ENCODE measurements at places on chromosomes 4 and X.

DNA sequence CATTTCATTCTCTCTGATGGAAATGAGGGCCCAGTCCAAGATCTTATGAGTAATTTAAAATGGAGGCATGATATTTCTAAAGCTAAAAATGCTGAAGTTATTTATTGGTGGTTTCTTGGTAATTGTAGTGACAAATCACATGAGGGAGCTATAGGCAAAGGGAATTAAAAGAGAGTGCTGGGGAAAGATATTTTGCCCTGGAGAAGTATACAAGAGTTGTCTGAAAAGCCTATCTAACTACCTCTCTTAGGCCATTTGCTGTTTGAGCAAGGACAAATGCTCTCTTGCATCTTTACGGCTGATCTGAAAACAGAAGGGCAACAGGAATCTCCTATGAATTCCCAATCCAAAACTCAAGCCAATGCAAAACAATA lies 89.4 kb downstream of the FMR1NB start:
- no peak for DNase-seq

- DNase-seq = no peak
Observed at GRCh38 chr4:136395212-136395722, 1137.0 kb downstream of the PCDH18 start.

DNA sequence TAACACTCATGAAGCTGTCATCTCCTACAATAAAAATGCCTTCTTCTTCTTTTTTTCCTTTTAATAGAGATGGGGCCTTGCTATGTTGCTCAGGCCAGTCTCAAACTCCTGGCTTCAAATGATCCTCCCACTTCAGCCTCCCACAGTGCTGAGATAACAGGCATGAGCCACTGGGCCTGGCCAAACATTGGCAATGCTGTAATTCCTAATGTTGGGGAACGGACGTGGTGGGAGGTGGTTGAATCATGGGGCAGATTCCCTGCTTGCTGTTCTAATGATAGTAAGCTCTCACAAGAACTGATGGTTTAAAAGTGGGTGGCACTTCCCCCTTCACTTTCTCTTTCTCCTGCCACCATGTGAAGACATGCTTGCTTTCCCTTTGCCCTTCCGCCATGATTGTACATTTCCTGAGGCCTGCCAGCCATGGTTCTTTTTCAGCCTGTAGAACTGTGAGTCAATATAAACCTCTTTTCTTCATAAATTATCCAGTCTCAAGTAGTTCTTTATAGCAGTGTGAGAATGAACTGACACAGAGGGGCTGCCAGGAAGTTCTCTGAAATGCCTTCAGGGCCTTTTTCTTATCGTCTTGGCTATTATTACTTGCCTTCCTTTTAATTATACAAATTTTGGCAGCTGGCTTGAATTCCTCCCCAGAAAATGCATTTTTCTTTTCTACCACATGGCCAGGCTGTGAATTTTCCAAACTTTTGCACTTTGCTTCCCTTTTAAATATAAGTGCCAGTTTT lies 93.0 kb downstream of the CENPC start:
- no peak for DNase-seq

DNA sequence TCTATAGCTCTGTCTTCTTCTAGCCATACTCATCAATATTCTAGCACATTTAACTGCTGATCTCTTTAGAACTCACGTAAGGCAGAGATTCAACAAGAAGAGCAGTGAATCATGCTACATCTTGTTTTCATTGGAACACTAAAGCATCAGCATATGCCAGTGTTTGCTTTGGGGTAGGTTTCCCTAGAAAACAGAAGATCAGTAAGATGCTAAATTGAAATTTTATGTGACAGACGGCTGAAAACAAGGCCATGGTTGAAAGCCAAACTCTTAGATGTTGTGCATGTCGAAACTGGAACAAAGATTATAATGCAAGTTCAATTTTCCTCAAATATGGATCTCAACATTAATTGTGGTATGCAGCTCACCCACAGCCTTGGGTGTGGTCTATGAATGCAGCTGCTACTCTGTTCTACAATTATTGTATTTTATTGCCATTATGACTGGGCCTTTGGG lies 107.6 kb downstream of the PDLIM5 start:
- DNase-seq = peak; percentile 13

GRCh38 chrX:110745288-110745687 lies 50.3 kb downstream of the CHRDL1 start:
- no peak for DNase-seq

GRCh38 chrX:103404231-103405008 lies 28.1 kb downstream of the BEX3 start:
- DNase-seq = peak; percentile 65

DNA sequence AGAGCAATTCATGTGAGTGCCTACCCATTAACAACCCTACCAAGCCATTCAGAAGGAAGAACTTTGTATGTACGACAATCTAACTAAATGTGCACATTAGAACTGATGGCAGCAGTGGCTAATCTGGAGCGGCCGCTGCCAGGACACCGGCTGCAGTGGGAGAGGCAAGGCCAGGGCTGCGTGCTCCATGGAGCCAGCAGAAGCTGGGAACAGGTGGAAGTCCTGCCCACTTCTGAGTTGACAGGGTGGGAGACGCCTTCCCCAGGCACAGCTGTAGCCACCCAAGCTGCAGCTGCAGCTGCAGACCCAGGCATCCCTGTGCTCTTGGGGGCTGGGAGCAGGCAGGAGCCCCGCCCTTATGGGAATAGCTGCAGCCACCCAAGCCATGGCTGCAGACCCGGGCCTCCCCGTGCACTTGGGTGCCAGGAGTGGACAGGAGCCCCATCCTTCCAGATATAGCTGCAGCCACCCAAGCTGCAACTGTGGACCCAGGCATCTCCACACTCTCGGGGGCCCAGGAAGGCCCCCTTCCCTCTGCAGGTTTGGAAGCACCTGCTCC lies 79.1 kb upstream of the DDX60 start:
- no peak for DNase-seq

DNA sequence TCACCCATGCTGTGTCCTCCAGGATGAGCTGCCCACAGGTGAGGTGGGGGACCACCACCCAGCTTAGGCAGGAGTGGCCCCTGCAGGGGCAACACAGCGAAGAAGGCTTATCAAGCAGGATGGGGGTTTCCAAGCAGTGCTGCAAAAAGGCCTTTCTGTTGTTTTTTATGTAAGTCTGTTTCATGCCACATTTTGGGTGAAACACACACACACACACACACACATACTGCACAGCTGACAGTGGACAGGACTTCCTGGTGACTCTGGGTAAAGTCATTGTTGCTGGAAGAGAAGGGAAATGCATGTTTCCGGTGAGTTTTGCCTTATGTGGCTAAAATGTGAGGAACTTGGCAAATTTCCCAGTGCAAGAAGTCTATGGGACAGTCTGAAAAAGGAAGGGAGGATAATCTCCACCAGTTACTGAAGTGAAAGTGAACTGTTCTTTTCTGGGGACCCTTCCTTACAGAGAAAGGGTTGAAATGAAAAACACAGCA lies 119.2 kb downstream of the IRF2 start:
- no peak for DNase-seq

DNA sequence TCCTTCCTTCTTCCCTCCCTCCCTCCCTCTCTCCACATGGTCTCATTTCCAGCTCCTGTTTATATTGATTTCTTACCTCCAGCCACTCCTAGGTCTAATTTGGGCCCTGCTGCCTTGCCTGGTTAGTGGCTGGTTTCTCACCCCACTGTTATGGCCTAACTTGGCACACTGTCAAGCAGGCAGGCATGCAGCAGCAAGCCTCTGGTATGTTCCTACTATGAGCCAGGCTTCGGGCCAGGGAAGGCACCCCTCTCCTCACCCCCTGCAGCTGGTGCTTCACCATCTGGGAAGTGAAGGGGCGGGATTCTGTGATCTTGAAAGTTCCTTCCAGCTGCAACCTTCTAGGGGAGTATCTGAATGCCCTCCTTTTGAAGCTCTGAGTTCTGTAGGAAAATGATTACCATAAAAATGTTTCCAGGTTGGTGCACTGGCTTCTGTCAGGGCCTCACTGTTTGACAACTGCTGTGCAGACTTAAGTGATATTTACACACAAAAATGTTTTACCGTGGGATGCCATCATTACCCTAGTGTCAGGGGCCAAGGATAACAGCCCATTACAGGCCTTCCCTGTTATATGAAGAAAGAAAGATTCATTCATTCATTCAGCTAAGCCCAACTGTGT lies 10.1 kb upstream of the VMA21 start:
- DNase-seq = no peak

DNA sequence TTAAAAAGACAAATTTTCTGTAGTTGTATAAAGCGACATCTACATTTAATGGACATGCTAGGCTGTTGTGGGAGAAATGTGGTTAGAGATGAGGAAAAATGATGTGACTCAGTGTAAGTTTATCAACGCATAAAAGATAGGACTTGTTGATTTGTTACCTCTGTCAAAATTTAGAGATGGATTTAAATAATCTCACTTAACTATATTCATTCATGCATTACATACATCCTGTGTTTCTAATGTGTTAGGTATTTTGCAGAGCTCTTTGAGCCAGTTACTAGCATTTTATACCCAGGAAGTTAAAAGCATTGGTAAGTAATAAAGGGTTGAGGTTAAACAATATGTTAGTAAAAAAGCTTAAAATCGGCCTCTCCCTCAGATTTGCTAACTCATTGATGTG lies 34.3 kb downstream of the METAP1 start:
- DNase-seq = no peak

DNA sequence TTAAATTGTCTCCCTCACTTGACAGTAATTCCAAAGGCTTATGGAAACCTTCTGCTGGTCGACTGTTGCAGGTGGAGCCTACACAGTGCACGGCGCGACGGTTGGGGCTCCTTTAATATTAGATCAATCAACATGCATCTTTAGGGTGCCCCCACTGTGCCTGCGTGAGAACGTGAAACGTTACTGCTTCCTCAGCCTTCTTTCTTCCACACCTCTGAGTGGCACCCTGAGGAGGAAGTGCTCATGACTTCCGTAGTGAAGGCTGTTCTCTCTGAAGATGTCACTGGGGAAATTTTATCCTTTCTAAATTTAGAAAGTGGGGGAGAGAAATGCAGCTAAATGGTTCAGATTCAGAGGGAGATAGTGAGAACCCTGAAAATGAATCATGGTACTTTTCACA lies 184.0 kb upstream of the ZFP42 start:
- DNase-seq = no peak

DNA sequence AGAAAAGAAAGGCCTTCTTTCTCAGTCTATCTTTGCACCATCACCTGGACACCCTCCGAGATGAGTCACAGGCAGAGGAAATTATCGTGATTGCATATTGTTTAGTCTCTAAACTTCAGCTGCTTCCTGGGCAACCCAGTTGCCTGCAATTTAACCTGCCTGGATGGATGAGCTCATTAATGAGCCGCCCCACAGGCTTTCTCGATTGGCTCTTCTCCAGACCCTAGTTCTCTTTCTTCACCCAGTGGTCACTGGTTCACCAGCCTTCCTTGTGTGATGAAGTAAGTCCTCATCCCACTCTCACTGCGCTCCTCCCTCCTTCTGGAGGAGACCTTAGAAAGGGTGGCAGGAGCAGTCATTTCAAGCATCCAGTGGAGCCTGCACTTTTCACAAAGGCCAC lies 94.4 kb downstream of the SOWAHB start:
- peak; percentile 60 for DNase-seq

DNA sequence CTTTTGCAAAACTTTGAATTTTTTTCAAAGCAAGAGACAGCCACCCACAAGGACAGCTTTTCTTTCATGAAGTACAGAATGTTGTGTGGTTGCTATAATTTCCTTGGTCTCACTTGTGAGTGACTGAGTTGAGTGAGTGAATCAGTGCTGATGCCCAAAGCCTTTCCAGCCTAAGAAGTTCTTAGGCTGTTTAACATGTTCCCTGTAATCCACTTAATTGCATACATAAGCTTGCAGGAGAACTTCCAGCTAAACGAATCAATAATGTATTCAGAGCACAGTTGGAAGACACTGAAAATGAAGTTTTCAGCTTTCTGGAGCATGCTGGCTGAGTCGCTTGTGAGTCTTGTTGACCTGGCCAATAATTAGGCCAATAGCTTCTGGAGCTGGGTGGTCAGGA lies 42.0 kb upstream of the GK2 start:
- DNase-seq = no peak

- DNase-seq = no peak
Observed at GRCh38 chr4:184388106-184388505, 86.2 kb downstream of the IRF2 start.

DNA sequence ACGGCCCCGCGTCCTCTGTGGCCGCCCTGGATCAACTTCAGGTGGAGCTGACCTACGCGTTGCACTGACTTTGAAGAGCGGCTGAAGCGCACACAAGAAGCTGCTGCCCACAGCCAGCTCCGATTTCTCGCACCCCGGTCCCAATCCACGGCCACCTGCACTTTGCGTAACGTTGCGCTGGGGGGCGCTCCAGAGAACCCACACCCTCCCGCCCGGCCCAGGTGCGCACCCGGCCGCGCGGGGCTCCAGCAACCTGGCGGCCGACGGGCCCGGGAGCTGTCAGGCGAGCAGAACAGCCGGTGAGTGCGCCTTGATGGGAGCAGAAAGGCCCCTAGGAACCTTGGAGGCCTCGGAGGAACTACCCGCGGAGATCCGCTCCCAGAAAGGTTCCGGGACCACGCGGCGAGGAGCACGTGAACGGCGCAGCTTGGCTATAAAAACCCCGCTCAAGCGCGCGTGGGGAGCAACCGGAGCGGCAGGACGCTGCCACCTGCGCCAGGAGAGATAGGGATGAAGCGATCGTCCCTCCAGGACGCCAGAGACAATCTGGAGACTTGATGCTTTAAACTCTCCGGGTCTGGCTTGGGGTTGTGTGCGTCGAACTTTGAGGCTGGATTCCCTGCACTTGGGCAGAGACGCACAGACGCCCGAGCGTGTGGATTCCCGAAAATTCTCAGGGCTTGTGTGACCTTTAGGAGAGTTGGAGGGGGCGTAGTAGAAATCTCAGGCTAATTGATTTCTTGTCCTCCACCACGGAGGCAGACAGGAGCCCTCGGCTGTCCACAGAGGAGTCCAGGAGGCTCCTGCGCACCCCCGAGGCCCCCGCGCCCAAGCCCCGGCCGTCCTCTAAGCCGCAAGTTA lies 591 bp upstream of the NWD2 start:
- no peak for DNase-seq

- DNase-seq = no peak
Observed at GRCh38 chrX:154019061-154019621, 561 bp downstream of the IRAK1 start.

DNA sequence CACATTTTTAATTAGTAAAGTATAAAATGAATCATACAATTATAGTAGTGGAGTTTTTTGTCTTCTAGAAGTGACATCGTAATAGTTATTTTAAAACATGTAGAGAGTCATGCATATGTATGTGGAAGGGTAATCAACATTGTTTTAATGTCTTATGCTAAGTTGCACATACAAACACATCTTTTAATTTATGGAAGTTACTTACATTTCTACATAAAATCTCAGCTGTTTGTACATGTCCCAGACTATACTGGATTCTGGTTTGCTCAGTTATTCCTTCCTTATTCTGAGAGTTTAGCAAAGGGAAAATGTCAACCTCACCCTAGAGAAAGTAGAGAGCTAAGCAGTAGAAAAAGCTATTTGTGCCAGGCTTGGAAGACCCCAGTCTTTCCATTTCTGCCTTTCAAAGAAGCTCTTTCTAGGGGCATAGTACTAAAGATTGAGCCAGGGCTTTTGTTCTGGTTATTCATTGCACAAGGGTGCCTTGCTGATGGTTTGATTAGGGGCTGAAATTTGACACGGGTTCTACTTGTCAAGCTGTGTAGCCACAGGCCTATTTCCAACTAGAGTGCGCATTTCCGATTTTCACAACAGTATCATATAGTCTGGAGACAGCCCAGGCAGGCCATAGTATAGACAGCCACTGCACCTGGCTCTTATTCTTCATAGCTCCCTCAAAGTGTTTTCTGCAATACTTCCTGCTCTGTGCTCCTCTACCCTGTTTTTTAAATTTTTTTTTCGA lies 106.3 kb downstream of the RPA4 start:
- no peak for DNase-seq

Measured in SW480 (cell line).